ENCODE measurements at places on chromosomes 4 and X.

DNA sequence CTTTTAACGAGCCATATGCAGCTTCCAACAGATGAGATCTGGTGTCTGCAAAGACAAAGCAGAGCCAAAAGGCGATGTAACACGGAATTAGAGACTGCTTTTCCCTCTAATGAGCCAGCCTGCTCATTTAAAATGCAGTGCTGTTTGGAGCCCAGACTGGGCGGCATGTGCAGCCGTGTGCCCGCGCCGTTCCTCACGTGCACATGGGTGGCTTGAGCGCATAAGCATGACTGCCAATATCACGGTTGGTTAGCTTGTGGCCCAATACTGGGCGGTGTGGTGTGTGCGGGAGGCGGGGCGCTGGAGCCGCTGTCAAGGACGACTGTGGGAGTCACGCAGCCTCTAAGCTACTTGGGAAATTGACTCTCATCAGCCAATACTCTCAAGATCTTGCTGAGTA lies 87.0 kb upstream of the SCOC start:
- H3K27ac ChIP-seq: no peak overlapping the region
- no peak for DNase-seq
- H3K36me3 ChIP-seq: no peaks in the 10 kb centered on the region
- no peaks in the 10 kb centered on the region for H3K27me3 ChIP-seq
- H3K4me3 ChIP-seq: no peak overlapping the region
- no peaks in the 10 kb centered on the region for H3K4me1 ChIP-seq

DNA sequence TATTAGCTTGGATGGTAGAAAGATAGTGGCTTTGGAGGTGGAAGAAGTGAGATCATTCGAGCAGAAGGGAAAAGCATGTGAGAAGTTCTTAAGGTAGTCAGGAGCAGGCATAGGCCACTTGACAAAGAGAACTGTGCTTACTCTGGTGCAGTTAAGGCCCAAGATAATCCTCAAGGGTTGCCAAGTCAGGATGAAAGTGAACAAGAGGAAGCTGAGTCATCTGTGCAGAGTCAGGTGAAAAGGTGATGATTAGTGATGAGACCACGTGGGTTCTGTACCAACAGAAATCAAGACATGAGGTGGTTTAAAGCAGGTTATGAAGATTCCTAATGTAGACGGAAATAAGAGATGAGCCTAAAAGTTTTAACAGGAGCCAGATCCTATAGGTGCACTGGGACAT lies 369.8 kb downstream of the DTHD1 start:
- no peaks in the 10 kb centered on the region for H3K27me3 ChIP-seq
- H3K4me1 ChIP-seq: no peaks in the 10 kb centered on the region
- DNase-seq: no peak
- H3K36me3 ChIP-seq: no peaks in the 10 kb centered on the region
- H3K27ac ChIP-seq: no peak overlapping the region

DNA sequence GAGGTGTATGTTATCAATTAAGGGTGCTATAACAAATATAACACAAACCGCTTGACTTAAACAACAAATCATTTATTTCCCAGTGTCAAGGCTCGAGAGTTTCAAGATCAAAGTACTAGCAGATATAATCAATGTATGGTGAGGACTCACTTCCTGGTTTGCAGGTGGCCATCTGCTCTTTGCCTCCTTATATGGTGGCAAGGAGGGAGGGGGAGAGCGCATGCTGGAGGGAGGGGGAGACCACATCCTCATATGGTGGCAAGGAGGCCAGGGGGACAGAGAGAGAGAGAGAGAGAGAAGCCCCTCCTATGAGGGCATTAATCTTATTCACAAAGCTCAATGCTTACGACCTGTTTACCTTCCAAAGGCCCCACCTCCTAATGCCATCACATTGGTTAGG lies 372.3 kb upstream of the SPOCK3 start:
- H3K27ac ChIP-seq: no peak overlapping the region
- H3K36me3 ChIP-seq: no peaks in the 10 kb centered on the region
- no peaks in the 10 kb centered on the region for H3K27me3 ChIP-seq
- H3K4me1 ChIP-seq: no peaks in the 10 kb centered on the region
- no peak for DNase-seq

- no peaks in the 10 kb centered on the region for H3K27me3 ChIP-seq
- no peaks in the 10 kb centered on the region for H3K36me3 ChIP-seq
- H3K4me1 ChIP-seq: no peaks in the 10 kb centered on the region
- H3K4me3 ChIP-seq: no peak overlapping the region
- H3K27ac ChIP-seq: no peak overlapping the region
Observed at GRCh38 chr4:41304221-41304620, 47.5 kb downstream of the UCHL1 start.

GRCh38 chrX:127558811-127559210 lies 493.4 kb downstream of the ACTRT1 start:
- no peak overlapping the region for H3K27ac ChIP-seq
- H3K4me3 ChIP-seq: no peak overlapping the region
- no peak for DNase-seq
- no peaks in the 10 kb centered on the region for H3K4me1 ChIP-seq
- no peaks in the 10 kb centered on the region for H3K27me3 ChIP-seq

DNA sequence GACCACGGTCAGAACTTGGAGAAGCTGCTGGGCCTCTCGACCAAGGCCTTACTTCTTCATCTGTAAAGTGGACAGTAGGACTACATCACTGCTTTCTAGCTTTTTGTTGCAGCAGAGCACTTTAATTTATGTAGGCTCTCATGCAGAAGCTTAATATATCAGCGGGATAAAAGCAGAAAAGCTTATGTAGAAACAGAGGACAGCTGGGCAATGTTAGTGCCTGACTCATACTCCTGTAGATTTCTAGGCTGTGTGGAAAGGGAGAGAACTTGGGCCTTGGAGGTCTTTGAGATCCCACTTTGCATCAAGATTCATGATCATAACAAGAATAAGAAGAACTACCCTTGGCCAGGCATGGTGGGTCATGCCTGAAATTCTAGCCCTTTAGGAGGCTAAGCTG lies 91.2 kb downstream of the ARHGAP10 start:
- DNase-seq: no peak
- H3K4me3 ChIP-seq: no peak overlapping the region
- no peaks in the 10 kb centered on the region for H3K36me3 ChIP-seq
- H3K27me3 ChIP-seq: no peaks in the 10 kb centered on the region

- no peak overlapping the region for H3K4me3 ChIP-seq
- no peaks in the 10 kb centered on the region for H3K4me1 ChIP-seq
- no peak overlapping the region for H3K27ac ChIP-seq
Observed at GRCh38 chr4:122000849-122001248, 49.0 kb upstream of the TRPC3 start.

- no peak for DNase-seq
- H3K4me3 ChIP-seq: no peak overlapping the region
- H3K4me1 ChIP-seq: no peaks in the 10 kb centered on the region
- no peaks in the 10 kb centered on the region for H3K36me3 ChIP-seq
Observed at GRCh38 chrX:109785053-109785452, 52.0 kb upstream of the ACSL4 start.

- peak overlapping the region; percentile 85 for H3K27ac ChIP-seq
- H3K27me3 ChIP-seq: no peaks in the 10 kb centered on the region
- peak overlapping the region; percentile 57 for H3K4me3 ChIP-seq
- no peaks in the 10 kb centered on the region for H3K4me1 ChIP-seq
- DNase-seq: no peak
Observed at GRCh38 chrX:106999002-106999975, 723 bp downstream of the MORC4 start.

DNA sequence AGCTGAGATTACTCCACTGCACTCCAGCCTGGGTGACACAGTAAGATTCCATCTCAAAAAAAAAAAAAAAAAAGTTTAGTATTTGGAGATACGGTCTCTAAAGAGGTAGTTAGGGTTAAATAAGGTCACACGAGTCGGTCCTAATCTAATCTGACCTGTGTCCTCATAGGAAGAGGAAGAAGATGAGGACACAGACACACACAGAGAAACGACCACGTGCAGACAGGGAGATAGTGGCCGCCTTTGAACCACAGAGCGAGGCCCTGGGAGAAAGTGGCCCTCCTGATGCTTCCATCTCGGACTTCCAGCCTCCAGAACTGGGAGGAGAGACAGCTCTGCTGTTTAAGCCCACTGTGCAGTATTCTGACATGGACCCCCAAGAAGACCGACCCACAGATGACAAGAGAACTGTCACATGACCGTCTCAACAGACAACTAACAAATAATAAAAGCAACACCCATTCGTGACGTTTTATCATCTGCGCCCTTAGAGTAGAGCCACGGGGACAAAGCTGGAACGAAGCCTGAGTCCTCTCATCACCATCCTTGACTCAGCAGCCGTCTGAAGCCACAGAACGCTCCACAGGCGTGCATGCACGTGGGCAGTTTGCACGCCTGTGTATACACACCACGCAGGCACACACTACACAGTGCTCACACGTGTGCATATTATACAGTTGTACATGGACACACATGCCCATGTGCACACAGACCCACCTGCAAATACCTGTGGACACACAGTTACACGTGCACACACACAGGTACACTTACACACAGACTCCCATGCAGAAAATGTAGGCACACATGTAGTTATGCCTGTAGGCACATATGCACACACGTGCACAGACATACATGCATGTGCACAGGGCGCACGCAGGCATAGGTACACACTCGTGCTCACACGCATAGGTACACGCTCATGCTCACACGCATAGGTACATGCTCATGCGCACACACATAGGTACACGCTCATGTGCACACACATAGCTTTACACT lies 51.7 kb downstream of the FAM53A start:
- H3K4me3 ChIP-seq: no peak overlapping the region
- DNase-seq: no peak
- H3K4me1 ChIP-seq: no peaks in the 10 kb centered on the region
- H3K27me3 ChIP-seq: no peaks in the 10 kb centered on the region
- H3K36me3 ChIP-seq: no peaks in the 10 kb centered on the region

DNA sequence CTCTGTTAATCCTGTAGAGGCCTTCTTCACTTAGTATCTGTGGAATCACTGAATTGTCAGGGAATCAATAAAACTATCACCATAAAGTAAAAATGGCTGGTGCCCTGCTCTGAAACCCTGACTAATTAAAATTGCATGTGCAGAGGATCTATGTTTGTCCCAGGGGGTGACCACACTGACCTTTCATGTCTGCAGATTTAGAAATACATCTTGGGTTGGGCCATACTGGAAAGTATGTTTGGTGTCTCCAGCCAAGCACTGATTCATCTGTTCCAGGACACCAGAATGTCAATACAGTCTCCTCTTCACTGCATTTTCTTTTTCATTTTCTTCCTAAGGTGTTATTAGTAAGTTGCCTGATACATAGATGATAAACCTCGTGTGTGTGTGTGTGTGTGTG lies 490.9 kb upstream of the INTU start:
- no peak overlapping the region for H3K27ac ChIP-seq
- no peak for DNase-seq
- no peaks in the 10 kb centered on the region for H3K27me3 ChIP-seq
- H3K4me1 ChIP-seq: no peaks in the 10 kb centered on the region
- no peak overlapping the region for H3K4me3 ChIP-seq

DNA sequence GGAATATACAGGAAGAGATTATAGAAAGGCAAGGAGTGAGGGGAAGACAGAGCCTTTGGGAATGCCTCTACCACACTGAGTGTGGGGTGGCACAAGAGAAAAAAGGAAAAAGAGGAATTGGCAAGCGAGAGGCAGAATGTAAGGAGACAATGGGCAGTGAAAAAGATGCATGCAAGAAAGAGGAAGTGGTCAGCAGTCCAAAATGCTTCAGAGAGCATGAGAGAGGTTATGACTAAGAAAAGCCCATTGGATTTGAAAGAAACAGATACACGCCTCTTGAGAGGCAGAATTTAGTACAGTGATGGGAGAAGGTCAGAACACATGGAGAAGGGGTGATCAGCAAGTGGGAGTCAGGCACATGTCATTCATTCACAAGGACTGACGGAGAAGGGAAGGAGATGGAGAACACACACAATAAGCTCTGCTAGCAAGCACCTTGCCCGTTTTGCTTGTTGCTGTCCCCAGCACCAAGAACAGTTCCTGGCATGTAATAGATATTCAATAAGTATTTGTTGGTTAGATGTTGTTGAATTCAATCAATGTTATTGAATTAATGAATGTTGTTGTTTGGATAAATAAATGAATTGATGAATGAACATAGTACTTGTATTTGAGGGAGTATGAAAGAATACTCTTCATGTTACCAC lies 6.3 kb downstream of the DCHS2 start:
- H3K4me3 ChIP-seq: no peak overlapping the region
- peaks cover 5% of the 10 kb centered on the region for H3K4me1 ChIP-seq
- H3K27me3 ChIP-seq: no peaks in the 10 kb centered on the region
- H3K36me3 ChIP-seq: no peaks in the 10 kb centered on the region
- no peak overlapping the region for H3K27ac ChIP-seq

DNA sequence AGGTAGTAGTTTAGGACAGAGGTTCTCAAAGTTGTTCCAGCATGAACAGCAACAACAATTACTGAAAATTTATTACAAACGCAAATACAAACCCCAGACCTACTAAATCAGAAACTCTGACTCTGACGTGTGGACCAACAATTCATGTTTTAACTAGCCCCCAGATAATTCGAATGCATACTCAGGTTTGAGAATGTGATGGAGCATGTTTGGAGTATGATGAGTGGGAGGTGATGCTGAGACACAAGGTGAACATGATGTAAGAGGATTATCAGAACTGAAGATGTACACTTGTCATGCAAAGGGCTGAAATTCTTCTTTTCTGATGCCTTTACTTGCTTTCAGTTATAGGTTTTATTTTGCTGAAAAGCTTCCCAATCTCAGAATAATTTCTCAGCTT lies 323.0 kb downstream of the INPP4B start:
- H3K36me3 ChIP-seq: no peaks in the 10 kb centered on the region
- no peaks in the 10 kb centered on the region for H3K4me1 ChIP-seq
- DNase-seq: no peak
- no peaks in the 10 kb centered on the region for H3K27me3 ChIP-seq
- no peak overlapping the region for H3K4me3 ChIP-seq

- H3K27ac ChIP-seq: peak overlapping the region; percentile 31
- no peaks in the 10 kb centered on the region for H3K36me3 ChIP-seq
- H3K4me1 ChIP-seq: peaks cover 38% of the 10 kb centered on the region
- no peak for DNase-seq
- no peaks in the 10 kb centered on the region for H3K27me3 ChIP-seq
Observed at GRCh38 chr4:158131027-158131426, 41.8 kb downstream of the GASK1B start.

GRCh38 chr4:105569866-105570236 lies 17.4 kb downstream of the ARHGEF38 start:
- DNase-seq: no peak
- H3K4me3 ChIP-seq: no peak overlapping the region
- H3K36me3 ChIP-seq: no peaks in the 10 kb centered on the region
- H3K27ac ChIP-seq: no peak overlapping the region
- no peaks in the 10 kb centered on the region for H3K4me1 ChIP-seq

DNA sequence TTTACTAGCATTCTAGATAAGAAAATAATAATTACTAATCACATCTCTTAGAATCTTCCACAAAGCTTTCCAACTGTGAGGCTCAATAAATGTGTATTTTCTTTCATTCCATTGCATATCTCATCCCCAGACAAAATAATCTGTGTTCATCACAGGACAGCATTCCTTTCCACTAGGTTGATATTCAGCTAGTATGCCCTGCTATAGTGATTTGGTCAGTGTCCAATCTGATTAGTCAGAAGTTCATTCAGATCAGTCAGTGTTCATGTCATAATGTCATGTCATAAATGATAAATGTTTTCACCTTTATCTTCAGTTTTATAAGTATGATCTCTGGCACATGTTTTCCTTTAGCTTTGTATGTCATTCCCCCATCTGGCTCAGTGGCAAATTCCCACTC lies 611.4 kb downstream of the KCTD8 start:
- H3K36me3 ChIP-seq: no peaks in the 10 kb centered on the region
- no peak overlapping the region for H3K4me3 ChIP-seq
- H3K4me1 ChIP-seq: no peaks in the 10 kb centered on the region
- no peaks in the 10 kb centered on the region for H3K27me3 ChIP-seq
- no peak for DNase-seq
